ENCODE measurements at places on chromosomes 3 and 15.

DNA sequence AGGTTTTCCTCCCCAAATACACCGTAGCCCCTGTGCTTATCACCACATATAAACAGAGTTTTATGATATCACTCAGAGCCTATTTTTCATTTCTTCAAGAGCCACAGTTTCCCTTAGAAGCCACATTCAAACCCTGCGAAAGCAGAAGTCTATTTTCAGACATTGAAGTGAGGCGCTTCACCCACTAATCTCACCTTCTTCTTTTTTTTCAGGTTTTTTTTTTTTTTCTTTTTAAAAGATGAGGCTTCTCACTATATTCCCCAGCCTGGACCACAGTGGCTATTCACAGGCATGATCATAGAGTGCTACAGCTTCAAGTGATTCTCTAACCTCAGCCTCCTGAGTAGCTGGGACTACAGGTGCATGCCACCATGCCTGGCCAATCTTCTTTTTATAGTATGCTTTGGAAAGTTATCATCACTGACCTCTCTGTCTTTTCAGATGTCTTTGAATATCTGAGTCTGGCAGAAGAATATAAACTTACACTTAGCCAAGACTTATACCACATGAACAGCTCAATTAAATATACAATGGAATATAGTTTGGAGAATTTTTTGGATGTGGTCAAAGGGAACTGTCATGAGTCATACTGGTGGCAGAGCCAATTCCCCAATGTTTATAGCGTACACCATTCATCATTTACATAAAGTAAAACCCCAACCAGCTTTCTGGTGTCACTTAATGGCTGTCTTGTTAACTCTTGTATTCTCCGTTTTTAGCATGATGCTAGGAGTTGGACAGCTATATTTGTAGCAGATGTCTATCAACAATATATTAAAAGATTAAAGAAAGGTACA lies 59.7 kb upstream of the CCDC50 start:
- DNase-seq, result no peak

DNA sequence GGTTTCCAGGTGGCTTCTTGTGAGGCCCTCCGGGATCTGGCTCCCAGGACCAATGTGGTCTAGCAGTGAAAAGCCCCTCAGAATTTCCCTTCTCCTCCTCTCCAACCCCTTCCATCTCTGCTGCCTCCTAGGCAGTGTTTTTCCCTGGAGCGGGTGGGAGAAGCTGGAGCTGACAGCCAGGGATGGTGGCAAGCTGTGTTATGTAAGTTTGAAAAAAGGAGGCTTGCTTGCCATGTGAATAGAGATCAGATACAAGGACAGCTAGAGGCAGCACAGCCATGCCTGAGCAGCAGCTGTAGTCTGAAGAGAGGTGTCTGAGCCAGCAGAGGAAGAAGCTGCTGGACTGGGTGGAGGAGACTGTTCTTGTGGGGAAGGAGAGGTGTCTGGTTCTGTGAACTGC lies 20.6 kb downstream of the SNAPC5 start:
- no peak for DNase-seq

DNA sequence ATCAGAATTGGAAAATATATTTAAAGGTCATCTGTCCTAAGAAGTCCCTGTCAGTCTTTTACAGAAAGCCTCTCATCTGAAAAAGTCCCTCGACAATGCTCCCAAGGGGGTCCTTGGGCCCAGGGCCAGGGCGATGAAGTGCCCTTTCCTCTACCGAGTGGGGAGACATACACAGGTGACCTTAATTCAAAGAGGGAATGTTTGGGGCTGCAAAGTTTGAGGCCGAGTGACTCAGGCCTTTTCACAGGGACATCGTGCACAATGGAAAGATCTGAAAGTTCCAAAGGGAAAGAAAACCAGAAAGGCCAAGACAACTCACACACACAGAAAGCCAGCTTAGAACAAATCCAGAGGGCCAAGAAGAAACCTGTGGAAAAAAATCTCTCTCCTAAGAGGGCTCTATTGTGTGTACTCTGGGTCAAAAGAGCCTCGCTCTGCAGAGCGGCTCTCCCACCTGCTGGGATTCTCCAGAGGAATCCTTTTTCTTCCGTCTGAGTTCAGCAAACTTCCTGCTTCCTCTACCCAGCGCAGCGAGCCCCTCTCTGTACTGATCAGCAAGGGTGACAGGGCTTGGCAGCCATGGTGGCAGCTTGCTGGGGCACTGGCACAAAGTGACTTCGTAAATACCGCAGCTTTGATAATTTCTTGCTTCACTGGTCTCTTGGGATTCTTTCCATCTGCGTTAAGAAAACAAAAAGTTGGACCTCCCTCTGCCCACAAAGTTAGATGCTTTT lies 259.1 kb downstream of the OPA1 start:
- no peak for DNase-seq

DNA sequence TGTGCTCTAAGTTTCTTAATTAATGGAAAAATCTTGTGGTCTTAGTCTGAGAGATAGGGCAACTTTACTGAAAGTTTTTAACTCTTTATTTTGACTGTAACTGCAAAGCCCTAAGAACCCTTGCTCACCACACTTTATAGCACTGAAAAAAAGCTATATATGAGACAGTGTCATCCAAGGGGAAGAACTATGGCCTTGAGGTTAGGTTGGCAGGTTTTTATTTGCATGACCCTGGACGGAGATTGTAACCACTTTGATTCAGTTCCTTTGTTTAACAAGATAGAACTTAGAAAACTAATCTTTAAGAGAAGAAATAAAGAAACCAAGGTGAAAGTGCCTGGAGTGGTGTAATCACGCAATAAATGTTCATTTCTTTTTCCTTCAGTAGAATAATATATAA lies 30.6 kb upstream of the LYSMD4 start:
- no peak for DNase-seq

All from CD4-positive, CD25-positive, alpha-beta regulatory T cell (primary cell).